ENCODE measurements at places on chromosomes 13 and 19.

DNA sequence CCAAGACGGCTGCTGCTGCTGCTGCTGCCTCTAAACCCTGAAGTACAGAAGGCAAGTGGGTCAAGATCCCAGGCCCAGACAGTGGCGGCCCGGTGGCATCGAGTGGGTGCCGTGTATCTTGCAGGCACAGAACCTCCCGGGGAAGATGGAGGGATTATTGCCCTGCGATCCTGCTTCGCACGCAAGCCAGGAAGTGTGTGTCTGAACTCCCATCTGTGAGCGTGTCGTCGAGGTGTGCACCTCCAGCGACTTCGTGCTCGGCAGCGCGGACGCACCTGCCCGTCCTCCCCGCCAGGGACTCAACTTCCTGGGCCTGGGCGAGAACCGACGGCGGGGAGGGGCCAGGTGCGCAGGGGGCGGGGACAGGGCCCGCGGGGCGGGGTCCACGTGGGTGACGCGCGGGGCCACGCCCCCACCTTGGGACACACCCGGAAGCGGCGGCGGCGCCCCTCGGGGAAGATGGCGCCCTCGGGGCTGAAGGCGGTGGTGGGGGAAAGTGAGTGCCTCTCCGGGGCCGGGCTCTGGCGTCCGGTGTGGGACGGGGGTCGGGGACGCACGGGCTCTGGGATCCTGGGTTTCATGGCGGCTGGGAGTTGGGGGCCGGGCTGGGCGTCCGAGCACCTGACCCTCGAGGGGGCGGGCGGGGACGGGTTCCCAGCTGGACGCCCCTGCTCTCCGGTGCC lies at the start of gene STXBP2:
TSS of gene STXBP2 (plus strand) at position 420 of the 683 bp plus-strand sequence. CDS start at position 460, 40 bp downstream.
- no peak for DNase-seq

GRCh38 chr13:20272588-20273171 lies 40.6 kb upstream of the GJB6 start:
- DNase-seq, result no peak

DNA sequence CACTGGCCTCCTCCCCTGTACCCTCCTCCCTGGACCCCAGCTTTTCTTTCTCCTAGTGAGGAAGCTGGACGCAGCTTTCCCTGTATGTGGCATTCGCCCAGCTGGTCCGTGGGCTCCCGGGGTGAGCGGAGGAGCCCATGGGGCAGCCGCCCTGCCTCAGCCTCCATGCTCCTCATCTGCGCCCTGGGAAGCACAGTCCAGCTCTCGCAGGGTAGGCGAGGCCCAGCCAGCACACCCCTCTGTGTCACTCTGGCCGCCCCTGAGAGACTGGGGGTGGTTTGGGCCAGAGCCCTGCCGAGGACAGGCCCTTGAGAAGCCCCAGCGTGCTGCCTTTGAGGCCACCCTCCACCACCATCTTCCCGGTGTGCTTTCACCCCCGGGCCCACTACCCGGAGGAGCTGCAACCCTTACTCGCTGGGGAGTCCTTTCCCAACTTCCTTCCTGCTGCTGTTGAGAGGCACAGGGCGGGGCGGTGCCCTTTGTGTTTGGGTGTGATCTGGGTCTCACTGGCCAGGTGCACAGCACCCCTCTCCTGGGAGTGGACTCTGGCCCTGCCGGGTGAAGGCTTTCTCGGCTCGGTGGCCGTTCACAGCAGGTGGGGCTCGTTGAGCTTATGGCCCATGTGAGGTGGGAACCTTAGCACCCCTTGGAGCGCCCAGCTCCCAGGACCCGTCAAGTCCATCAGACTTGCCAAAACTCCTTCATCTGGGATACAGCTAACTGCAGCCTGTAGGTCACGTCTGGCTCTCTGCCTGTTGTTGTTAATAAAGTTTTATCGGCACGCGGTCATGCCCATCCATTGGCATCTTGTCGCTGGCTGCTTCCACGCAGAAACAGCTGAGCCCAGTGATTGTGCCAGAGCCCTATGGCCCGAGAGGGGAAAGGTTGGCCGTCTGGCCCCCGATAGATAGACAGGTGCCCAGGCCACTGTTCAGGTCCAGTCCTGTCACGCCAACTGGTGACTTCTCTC lies 3.2 kb downstream of the NCLN start:
- DNase-seq, result no peak

GRCh38 chr19:42335971-42336370 lies 10.5 kb downstream of the MEGF8 start:
- DNase-seq, result no peak

DNA sequence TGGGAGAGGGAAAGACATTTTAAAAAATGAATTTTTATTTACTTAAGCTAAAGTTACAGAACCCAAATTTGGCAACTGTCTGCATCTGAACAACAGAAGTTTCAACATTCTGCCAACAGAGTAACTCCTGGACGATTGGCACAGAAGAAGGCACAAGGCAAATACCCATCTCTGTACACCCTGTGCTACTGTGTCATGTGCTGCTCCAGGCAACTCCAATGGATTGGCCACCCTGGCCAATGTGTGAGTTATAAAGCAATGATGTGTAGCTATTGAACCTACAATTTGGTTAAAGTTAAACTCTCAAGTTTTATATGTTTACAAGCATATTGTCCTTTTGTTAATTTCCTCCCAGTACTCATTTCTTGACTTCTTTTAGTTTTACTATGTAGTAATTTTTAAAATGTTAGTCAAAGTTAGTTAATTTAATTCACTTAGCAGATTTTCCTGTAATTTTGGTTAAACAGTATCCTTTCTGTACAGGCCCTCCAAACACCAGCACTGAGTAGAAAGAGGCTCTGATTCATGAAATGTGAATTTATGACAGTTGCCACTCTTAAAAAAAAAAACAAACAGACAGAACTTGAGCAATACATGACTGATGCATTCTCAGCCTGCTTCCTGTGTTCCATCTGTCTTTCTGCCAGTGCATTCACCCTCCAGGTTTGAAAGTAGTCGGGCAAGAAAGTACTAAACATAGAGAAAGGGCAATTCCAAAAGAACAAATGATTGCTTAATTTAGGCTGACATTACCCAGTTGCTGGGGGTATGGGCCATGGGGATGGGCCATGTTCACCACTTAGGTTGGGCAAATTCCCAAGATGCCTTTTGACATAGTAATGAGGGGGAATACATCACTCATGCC lies 5.9 kb downstream of the STARD13 start:
- no peak for DNase-seq
